ENCODE measurements at places on chromosomes 1 and 21.

DNA sequence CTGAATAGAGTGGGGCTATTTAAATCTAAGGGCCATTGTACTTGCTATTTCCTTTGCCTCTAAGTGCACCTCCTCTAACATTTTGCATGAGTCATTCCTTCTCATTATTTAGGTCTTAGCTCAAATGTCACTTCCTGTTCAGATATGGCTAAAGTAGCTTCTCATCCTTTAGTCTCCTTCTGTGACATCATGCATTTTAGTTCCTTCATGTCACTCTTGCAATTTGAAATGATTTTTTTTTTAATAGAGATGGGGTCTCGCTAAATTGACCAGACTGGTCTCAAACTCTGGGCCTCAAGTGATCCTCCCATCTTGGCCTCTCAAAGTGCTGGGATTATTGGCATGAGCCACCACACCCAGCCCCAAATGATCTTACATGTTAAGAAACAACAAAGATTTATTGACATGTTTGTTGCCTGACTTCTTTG lies 6.6 kb downstream of the TBX19 start:
- DNase-seq = no peak

- DNase-seq = peak; percentile 36
Measured at GRCh38 chr1:153944005-153944826, 2.3 kb downstream of the DENND4B start.

DNA sequence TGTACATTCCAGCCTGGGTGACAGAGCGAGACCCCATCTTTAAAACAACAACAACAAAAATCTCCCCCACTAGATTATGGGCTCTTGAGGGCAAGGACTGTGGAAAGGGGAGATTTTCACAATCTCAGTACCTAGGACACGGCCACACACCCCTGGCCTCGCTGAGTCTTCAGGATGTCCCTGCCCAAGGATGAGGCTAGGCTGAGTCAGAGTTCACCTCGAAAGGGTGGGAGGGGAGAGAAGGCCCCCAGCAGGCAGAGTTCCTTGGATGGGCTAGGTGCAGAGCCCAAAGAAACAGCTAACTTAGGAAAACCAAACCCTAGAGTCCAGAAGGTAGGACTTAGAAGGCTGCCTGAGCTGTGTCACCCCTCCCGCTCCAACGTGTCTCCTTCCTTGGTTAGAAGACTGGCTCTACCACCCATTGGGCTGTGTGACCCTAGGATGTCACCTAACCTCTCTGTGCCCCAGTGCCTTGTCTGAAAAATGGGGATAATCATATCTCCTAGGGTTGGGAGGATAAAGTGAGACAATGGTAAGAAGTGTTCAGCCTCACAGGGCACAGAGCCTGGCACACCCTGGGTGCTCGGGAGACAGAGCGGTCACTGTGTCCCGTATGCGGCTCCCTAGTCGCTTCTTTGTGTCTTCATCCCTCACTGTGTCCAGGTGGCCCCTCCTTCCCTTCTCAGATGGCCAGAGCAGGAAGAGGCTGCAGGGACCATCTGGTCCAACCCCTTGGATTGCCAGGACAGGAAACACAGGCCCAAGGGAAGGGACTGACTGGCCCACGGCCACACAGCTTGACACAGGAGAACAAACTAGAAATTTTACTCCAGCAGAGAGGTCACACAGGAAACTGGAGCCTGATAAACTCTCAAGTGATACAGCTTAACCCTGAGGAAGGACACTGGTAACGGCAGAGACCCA lies 11.2 kb downstream of the TRIM62 start:
- DNase-seq = no peak

DNA sequence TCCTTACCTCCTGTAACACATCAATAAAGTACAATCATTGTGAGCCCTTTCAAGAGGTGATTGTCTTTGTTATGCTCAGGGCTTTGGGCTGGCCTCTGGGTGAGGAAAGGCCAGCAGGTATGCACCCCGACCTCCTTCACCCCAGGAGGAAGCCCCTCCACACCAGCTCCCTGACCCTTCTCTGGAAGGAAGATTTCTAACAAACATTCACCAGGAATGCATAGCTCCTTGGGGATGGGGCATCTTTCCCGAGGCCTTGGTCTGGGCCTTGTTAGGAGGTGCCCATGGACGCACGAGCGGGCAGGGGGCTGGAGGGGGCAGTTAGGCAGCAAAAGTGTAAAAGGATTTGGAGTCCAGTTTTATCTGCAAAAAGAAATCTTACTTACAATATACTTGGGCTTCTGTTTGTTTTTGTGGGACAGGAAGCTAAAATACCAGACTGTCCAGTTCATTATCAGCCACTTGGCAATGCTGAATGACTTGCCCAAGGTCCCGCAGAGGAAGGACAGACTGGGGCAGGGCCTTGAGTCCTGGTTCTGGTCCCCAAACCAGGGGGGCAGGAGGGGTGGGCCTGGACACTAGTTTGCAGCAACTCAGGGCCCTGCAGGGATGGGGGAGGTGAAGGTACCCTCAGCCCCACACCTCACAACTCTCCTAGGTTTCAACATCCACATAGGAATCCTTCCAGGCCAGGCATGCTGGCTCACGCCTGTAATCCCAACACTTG lies 10.1 kb downstream of the ZC3H12A start:
- peak; percentile 26 for DNase-seq

GRCh38 chr1:171218661-171219060 lies 29.6 kb upstream of the FMO1 start:
- DNase-seq = no peak

All from CD4-positive, alpha-beta T cell treated with Interleukin-12 subunit alpha and Interleukin-12 subunit beta, for 1 hour (primary cell).